ENCODE measurements at places on chromosomes 16 and 17.

GRCh38 chr17:66304304-66305174 is 2.1 kb downstream of the PRKCA start:
- DNase-seq = no peak

DNA sequence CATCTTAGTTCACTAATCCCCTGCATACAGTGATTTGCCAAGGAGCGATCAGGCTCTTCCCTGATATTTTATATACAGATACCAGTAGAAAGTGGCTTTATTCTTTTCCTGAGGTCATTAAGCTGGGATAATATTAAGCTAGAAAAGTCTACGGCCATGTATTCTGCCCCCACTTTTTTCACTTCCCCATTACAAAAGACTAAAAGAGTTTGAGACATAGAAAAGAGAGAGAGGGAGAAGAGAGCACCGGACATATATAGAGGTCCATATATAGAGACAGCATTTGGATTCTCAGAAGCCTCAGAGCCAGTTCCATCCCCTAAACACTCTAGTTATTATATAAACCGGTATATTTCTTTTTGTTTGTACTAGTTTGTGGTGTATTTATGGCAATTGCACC is 166.5 kb upstream of the ANKFN1 start:
- no peak for DNase-seq

GRCh38 chr16:80274576-80275191 is 266.1 kb upstream of the DYNLRB2 start:
- DNase-seq = no peak

GRCh38 chr17:78993981-78994671 is 14.4 kb upstream of the LGALS3BP start:
- no peak for DNase-seq

DNA sequence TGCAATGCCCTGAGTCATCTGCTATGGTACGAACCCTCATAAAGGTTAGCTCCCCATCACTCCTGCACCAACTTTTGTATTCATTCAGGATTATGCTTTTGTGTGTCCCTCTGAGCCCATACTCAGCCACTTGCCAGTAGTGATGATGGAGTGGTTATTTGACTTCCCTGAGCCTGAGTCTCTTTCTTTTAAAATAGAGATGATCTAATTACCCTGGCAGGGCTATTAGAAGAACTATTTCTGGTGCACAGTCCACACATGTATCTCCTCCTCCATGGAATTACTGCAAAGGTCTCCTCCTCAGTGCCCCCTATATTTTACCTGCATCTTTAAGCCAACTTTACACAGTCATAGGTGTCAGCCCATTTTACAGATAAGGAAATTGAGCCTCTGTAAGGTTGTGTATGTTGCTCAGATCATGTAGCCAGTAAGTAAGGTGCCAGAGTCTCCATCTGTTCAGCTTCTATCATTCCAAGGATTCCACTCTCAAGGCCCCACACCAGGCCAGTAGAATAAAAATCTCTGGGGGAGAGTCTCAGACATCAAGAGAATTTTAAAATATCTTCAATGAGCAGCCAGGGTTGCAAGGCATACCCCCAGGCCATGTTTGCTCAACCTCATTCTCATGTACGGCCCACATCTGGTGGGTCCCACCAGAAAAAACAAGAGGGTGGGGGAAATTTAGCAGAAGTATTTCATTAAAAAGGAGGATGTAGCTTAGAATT is 333.7 kb upstream of the HSBP1 start:
- no peak for DNase-seq

DNA sequence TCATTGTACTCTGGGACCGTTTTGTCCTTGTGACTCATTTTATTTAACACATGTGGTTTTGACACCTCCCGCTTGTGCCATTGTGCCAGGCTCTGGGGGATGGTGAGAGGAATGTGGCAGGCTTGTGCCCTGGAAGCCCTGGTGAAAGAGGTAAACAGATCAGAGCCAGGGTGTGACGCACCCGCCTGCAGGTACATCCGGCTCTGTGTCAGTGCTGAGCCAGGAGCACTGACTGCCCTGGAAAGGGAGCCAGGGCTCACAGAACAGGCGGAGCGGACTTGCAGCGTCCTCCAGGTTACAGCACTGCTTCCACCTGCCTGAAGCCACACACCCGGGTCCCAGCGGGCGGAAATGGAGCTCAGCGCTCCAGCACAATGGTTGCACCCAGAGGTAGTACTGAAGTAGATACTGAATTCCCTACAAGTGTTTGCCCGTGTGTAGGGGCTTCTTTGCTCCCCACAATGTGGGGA is 30.6 kb downstream of the CDRT15 start:
- no peak for DNase-seq

- DNase-seq = no peak
Measured at GRCh38 chr17:16247586-16247984, 30.6 kb downstream of the PIGL start.

DNA sequence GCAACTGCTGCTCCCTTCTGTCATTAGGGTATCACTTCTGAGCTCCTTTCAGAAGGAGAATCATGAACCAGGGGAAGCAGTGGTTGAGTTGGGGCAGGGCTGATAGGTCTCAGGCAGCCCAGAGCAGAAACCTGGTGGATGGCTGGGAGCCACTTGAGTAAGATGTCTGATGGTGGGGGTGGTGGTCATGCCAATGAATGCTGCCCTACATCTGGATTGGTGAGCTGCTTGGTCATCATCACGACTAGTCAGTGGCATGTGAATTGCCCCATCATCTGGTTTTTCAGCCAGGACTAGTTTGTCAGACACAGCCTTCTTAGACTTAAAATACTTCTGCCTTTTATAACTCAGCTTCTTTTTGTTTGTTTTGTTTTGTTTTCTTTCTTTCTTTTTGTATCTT is 2.6 kb downstream of the GID4 start:
- no peak for DNase-seq

- no peak for DNase-seq
Measured at GRCh38 chr17:58317421-58318064, 11.1 kb downstream of the TSPOAP1 start.

GRCh38 chr16:84612686-84613085 is 5.2 kb downstream of the COTL1 start:
- DNase-seq = no peak
